ENCODE measurements at places on chromosomes 7 and 10. TPM values are rescaled to one million over a fixed set of nuclear protein-coding genes. Genes with fewer than 3 reads are reported as not detected.

DNA sequence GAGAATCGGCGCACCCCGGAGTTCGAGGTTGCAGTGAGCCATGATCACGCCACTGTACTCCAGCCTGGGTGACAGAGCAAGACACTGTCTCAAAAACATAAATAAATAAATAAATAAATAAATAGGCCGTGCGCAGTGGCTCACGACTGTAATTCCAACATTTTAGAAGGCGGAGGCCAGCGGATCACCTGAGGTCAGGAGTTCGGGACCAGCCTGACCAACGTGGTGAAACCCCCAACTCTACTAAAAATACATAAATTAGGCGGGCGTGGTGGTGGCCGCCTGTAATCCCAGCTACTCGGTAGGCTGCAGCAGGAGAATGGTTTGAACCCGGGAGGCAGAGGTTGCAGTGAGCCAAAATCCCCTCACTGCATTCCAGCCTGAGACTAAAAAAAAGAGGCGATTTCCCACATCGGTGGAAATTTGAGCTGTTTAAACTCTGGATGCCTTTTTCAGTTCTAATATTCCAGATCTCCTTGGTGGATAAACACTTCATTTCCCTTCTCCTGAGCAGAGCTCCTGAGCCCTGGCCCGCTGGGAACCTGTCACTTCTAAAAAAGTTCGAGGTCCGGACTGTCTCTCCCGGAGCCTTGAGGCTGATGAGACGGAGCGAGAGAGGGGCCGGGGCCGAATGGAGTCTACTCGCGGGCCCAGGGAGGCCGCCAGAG is 2.0 kb upstream of the NFKB2 start:
- DNase-seq, result no peak

- no peak for DNase-seq
Observed at GRCh38 chr7:38306914-38307313, 33.5 kb upstream of the TARP start.

- DNase-seq, result peak; percentile 36
Observed at GRCh38 chr7:105413887-105414437, 25.2 kb upstream of the SRPK2 start.

- DNase-seq, result no peak
Observed at GRCh38 chr10:58651040-58651439, 138.4 kb downstream of the BICC1 start.

- DNase-seq, result no peak
Observed at GRCh38 chr10:110094786-110095185, 87.0 kb downstream of the ADD3 start.

DNA sequence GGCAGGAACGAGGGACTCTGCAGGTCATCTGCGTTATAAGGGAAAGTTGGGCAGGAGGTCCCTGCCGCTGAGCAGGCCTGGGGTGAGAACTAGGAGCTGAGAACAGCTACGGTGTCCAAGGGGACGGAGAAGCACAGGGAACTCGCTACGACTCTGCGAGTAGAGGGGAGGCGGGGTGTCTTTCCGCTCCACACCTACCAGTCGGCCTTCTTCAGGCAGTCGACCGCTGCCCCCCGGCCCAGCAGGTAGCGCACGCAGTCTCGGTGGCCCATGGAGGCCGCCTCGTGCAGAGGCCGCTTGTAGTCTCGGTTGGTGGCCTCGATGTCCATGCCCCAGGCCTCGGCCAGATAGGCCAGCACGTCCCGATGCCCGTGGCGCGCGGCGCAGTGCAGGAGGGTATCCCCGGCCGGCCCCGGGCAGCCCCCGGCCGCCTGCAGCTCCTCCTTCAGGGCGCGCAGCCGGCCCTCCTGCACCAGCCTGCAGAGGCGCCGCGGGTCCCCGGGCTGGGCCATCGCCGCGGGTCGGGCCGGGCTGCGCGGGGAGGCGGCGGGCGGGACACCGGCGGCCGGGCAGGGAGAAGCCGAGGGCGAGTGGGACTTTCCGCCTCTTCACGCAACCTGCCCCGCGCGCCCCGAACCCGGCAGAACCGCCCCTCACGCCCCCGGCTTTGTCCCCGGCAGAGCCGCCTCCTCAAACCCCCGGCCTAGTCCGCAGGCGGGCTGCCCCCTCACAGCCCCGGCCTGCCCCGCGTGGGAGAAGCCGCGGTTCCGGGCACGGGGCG is 660 bp downstream of the ANKRD16 start:
- peak; percentile 84 for DNase-seq

- peak; percentile 26 for DNase-seq
Observed at GRCh38 chr10:1132584-1132983, 76.4 kb downstream of the WDR37 start.

DNA sequence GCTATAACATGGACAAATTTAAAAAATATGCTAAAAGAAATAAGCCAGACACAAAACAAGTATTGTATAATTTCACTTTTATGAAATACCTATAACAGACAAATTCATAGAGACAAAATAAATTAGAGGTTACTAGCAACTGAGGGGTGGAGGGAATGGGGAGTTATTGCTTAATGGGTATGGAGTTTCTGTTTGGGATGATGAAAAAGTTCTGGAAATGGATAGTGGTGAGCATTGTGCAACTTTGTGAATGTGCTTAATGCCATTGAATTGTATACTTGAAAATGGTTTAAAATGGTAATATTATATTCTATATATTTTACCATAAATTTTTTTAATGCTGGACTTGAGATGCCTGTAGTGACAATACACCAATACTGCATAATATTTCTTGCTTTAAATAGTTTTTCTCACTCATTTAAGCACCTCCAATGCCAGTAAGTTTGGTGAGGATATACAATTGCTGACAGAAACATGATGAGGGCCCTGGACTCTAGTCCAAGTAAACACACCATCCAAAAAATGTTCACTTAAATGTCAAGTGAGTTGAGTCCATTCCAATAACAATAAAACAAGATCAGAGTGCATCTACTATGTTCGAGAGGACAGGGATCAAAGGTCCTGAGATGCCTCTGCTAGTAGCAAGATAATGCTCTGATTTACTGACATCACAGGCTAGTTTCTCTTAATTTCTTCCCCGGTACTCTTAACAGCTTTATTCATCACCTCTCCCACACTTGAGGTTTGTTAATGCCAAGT is 71.9 kb downstream of the NT5C2 start:
- no peak for DNase-seq

DNA sequence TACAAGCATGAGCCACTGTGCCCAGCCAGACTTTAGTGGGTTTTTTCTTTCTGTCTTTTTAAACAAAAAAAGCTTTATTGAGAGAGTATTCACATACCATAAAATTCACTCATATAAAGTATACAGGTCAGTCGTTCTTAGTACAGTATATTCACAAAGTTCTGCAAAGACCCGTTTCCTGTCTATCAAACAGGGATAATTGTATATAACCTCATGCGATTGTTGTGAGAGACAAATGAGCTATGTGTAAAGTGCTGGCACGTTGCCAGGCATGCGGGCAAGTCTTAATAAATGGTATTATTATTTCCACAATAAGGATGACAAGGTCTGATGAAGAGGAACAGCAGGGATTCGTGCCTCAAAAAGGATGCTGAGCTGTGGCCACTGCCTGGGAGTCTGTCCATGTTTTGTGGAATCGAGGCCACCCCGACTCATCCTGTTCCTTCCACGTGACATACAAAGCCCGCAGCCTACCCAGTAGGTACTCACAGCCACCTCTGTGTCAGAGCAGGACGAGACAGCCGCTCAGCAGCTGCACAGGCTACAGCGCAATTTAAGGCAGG is 51.6 kb downstream of the SMKR1 start:
- no peak for DNase-seq

GRCh38 chr7:30880125-30880720 is 31.4 kb upstream of the AQP1 start:
- no peak for DNase-seq

DNA sequence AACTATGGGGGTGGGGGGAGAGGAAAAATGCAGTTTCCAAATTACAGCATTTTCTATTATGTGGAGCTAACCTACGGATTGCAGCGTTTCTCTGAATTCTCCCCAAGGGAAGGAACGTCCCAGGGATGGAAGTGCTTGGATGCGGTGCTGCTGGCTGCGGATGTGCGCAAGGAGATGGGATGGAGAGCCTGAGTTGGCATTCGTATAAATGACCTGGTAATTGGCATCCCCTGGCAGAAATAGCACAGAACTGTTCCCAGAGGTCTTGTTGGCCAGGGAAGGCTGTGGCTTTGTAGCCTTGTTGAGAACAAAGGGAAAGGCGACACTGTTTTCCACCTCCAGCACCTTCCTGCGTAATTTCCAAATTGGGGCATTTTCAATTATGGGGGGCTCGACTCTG is 2.7 kb downstream of the ORAI2 start:
- DNase-seq, result no peak

DNA sequence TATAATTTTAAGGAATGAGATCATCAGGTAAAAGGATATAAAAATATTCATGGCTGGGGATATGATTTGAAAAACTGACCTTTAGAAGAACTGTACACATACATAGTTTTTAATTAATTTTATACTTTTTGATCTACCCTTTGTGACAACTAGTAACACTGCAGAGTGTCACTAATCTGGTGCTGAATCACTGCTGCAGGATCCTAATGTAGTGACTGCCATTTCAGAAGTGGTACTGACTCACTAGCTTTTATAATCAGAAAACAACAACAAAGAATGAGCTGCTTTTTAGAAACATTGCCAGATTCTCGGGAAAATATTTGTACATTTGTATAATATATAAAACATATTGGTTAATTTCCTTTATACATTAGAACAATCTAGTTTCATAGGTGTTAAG is 110.4 kb downstream of the HIPK2 start:
- no peak for DNase-seq

The CLDN4 gene
- total RNA-seq, result 2.0 TPM

The FBXO24 gene
- total RNA-seq, result 0.94 TPM

The NODAL gene
- total RNA-seq, result 151 TPM

The C7orf33 gene
- not detected for total RNA-seq

The PRLHR gene
- not detected for total RNA-seq

The MSMB gene
- 0.89 TPM for total RNA-seq

The NFE2L3 gene
- 69.0 TPM for total RNA-seq

The NEURL1 gene
- 7.9 TPM for total RNA-seq

The ZNF804B gene
- total RNA-seq, result not detected
